NK-92 treated with Interleukin-12 subunit alpha and Interleukin-12 subunit beta, amount 100 ng/mL, for 24 hours (cell line): ENCODE measurements at places on chromosomes 5 and 9.

DNA sequence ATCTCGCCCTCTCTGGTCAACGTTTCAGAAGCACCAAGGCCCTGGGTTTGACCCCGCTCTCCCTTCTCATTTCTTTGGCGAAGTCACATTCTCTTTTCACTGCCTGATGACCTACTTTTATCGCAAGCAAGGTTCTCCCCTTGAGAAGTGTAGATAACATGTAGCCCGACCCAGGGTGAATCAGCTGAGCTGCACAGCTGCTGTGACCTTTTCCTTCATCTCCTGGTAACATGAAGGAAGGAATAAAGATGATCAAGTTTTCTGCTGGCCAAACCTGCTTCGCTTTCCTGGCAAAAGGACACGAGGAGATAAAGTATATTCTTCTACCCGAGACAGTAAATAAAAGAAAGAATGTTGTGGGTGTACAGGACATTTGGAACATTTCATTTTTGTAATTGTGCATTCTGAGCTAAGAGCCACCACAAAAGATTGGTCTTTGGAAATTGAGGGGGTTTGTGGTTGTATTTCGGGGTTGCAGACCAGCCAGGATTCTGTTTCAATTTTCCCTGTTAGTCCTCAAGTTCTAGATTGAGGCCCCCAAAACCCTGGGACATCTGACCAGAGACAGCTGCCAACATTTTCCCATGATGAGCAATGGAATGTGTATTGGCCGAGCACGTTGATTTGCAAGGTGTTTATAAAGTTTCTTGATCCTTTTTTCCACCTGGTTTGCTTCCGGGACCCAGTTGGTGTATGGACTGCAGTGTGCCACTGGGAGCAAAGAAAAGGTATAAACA is 155.1 kb upstream of the ZNF462 start:
- DNase-seq, result no peak

- peak; percentile 67 for DNase-seq
Observed at GRCh38 chr5:150560401-150561191, 52.7 kb downstream of the NDST1 start.

DNA sequence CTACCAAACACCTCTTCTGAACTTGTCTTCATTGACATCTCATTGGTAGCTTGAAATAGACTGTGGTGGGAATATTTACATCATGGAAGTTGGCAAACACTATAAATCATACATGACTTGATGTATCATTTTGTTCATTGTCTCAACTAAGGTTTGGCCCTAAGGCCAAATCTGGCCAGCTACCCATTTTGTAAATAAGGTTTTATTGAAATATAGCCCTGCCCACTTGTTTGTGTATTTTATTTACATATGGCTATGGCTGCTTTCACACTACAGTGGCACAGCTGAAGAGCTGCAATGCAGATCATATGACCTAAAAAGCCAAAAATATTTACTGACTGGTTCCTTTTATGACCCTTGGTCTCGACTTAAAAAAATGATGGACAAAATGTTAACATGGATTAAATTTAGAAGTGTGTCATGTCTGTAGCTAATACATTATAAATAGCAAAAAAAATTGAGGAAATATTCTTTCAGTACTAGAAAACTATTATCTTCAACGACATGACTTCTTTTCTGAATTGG is 22.1 kb downstream of the FAM240B start:
- no peak for DNase-seq

- DNase-seq, result peak; percentile 71
Observed at GRCh38 chr5:116032094-116032517, at the start of gene ARL14EPL. TSS of gene ARL14EPL (plus strand) at chr5:116032472. CDS start at chr5:116051466, 18,994 bp downstream.

GRCh38 chr9:93085676-93086075 is 10.3 kb upstream of the CARD19 start:
- DNase-seq, result no peak

GRCh38 chr5:33120671-33121070 is 320.1 kb upstream of the TARS1 start:
- no peak for DNase-seq

DNA sequence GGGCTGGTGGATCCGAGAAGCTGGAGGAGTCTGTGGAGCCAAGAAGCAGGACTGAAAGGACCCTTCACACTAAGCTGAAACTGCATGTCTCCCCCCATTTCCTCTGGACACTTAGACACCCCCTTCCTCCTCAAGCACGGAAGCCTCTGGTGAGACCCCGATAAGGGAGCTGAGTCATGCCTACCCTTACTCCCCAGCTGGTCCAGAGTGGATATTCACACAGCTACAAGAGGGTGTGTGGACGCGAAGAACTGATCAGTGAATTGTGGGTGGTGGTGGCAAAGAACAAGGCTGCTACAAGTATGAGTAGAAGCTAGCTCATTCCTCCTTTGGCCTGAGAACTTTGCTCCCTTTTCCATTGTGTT is 4.3 kb downstream of the TLN1 start:
- DNase-seq, result no peak

- DNase-seq, result no peak
Observed at GRCh38 chr5:112641515-112642110, 96.1 kb upstream of the APC start.

GRCh38 chr5:173746047-173746646 is 129.7 kb upstream of the BOD1 start:
- DNase-seq, result no peak

DNA sequence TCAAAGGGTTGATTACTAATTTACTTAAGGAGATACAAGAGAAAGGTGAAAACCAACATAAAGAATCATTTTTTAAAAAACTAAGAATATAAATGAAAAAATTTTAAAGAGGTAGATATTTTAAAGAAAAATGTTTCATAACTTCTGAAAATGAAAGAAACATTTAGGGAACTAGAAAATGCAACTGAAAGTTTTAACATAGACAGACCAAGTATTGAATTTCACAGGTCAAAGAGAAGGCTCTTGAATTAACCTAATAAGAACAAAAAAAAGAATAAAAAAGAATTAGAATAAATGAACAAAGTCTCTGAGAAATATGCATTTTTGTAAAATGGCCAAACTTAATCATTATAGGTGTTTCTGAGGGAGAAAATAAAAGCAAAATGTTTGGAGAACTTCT is 16.1 kb upstream of the FAM174A start:
- no peak for DNase-seq

- no peak for DNase-seq
Observed at GRCh38 chr5:17436350-17436749, 61.7 kb upstream of the TAF11L2 start.

GRCh38 chr9:93187047-93187446 is 3.1 kb downstream of the WNK2 start:
- DNase-seq, result no peak

DNA sequence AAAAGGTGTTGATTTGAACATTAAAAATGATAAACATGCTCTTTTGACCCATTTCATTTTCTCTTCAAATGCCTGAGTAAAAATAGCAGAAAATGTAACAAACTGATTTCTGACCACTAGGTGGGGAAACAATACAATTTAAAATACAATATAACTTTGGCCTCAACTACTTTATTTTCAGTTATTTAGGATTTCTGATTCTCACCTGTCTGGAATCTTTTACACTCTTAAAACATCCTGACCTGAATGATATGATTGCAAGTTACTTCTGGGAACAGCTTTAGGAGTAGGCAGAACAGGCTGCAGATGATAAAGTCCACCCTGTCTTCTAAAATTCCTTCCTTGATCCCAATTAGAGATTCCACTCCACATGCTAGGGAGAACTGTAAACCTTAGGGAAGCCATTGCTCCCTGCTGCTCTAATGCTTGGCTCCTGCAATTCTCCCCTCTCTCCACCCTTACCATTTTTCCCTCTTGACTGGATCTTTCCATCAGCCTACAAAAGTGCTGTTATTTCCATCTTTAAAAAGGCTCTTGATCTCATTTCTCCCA is 70.3 kb downstream of the FYB1 start:
- no peak for DNase-seq

GRCh38 chr5:75366787-75367186 is 29.8 kb downstream of the HMGCR start:
- no peak for DNase-seq

GRCh38 chr5:150574818-150575547 is 65.5 kb upstream of the SYNPO start:
- DNase-seq, result no peak

GRCh38 chr9:125241863-125242739 is 958 bp upstream of the HSPA5 start:
- peak; percentile 59 for DNase-seq

- no peak for DNase-seq
Observed at GRCh38 chr5:124998520-124998919, 252.1 kb upstream of the ZNF608 start.

DNA sequence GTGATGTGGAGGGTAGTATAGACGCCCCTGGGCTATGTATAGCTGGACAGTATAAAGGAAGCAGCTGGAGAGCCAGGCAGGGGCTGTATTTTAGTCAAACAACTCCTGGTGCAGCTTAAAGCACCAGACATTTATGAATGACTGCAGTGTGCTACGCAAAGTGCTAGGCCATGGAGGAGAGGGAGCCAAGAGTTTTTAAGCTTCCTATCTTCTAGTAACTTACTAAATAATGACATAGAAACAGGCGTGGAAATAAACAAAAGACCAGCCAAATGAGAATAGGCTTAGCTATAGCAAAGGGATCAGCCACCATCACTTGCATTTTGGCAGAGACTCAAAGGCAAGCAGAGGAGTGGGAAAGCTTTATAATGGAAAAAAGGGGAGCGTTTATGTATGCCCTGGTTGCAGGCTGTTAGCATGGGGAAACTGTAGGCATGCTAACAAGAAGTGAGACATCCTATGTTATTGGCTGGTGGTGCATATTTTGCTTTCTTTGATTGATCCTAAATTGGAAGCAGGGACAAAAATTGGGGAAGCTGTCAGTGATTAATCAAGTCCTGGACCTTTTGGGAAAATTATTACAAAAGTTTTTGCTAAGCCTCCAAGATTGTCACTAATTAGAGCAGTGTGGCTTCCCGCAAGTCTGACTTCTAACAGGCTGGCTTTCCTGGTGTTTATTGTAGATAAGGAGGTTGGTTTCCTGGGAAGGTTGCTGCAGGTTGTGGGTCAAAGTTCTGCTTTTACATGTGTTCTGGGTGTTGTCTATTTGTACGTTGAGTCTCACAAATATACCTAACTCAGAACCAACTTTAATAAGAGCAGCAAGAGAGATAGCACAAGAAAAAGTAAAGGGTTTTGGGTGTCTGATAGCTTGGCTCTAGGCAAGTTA is 46.6 kb downstream of the RAB3C start:
- no peak for DNase-seq

GRCh38 chr5:139378941-139379361 is 4.1 kb downstream of the SLC23A1 start:
- no peak for DNase-seq

GRCh38 chr5:55036477-55036876 is 12.4 kb downstream of the GZMK start:
- DNase-seq, result no peak

GRCh38 chr9:75184471-75184870 is 96.2 kb downstream of the OSTF1 start:
- DNase-seq, result no peak

GRCh38 chr9:114156657-114157421 is 1.5 kb downstream of the COL27A1 start:
- no peak for DNase-seq

GRCh38 chr9:10729213-10729612 is 116.4 kb upstream of the PTPRD start:
- no peak for DNase-seq

GRCh38 chr5:65828022-65828896 is 98.1 kb upstream of the ERBIN start:
- no peak for DNase-seq

- no peak for DNase-seq
Observed at GRCh38 chr9:127066851-127067136, 55.6 kb downstream of the ANGPTL2 start.

GRCh38 chr9:126945682-126946081 is 31.1 kb downstream of the RALGPS1 start:
- no peak for DNase-seq

DNA sequence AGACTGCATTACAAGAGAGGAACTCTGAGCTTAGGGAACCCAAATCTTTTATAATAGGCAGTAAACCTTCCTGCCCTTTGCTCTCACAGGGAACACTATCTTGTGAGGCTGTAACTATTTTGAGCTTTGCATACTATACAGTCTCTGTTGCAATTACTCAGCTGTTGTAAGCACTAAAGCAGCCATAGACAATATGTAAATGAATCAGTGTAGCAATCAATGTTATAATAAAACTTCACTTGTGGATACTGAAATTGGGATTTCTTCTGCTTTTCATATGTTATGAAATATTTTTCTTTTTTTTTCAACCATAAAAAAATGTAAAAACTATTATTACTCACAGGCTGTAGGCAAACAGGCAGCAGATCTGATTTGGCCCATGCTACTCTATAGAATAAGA is 16.7 kb upstream of the UBQLN1 start:
- DNase-seq, result no peak

- no peak for DNase-seq
Observed at GRCh38 chr5:106094204-106094607, 1576.5 kb downstream of the EFNA5 start.

- no peak for DNase-seq
Observed at GRCh38 chr5:116733991-116734975, 159.7 kb upstream of the SEMA6A start.

DNA sequence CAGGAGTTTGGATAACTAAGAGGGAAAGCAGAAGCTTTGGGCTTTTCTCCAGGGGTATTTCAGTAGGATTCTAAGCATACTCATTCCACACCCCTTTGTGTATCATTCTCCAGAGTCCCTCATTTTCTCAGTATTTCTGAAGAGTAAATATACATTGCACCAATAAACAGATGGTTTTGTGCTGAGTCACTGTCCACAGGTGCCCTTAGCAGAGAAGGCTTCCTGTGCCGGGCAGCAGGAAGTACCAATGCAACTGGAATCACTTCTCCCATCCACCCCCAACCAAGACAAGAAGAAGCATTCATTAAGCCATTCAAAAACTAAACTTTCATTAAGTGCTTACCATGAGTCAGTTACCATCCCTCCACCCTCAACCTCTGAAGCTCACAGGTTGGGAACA is 3.6 kb upstream of the CCNJL start:
- peak; percentile 25 for DNase-seq

DNA sequence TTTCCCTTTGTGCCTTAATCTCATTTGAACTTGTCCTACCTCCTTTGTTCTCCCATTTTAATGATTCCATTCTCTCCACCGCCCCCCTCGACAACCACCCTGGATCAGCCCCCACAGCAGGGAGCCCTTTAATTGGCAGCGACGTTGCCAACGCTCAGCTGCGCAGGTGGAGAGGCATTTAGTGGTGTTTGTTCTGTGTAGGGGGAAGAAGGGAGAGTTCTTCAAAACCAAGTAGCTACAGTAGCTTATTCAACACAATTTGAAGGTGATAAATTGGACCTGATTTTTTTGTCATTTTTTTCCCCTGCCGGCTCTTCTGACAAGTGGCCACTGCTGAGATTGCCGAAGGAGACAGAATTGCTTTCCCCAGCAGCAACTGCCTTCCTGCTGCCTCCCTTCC is 499.1 kb downstream of the CDK5RAP2 start:
- no peak for DNase-seq

DNA sequence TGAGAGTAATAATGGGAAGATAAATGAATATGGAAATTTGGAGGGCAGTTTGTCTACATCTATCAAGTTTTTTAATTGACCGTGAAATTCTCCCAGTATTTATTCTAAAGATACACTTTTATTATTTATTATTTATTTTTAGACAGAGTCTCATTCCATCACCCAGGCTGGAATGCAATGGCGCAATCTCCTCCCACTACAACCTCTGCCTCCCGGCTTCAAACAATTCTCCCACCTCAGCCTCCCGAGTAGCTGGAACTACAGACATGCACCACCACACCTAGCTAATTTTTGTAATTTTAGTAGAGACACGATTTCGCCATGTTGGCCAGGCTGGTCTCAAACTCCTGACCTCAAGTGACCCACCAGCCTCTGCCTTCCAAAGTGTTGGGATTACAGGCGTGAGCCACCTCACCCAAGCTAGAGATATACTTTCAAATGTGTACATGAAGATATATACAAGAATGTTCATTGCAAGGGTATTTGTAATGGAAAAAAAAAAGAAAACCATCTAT is 97.7 kb upstream of the SLC12A2 start:
- no peak for DNase-seq
